ENCODE measurements at places on chromosomes 6 and 20. TPM values are rescaled to one million over a fixed set of nuclear protein-coding genes. Genes with fewer than 3 reads are reported as not detected.

DNA sequence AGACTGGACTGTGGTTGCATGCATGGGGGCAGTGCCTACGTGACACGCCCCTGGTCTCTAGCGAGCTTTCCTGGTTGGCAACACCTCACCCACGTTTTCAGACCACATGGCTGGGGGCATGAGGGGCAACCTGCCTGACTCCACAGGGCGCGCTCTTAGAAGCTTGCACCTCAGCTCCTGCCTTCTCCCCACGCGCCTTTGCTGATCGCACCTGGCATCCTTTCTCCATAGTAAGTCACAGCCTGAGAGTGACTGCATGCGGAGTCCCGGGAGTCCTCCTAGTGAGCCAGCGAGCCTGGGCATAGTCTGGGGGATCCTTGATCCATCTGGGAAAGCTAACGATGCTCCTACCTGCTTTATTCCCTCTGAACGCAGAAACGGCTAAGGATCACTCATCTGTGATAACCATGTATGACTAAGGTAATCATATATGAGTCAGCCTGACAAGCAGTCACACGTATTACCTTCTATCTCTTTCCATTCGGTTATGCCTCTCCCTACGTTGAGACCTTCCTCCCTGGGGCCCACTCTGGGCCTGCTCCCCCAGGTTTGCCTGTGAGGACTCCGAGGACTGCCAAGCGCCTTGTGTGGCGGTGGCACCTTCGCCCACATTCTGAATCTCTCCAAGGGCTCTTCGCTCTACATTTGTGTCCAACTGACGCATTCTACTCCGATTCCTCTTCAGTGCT is 4.5 kb downstream of the TCFL5 start:
- H3K4me3 ChIP-seq = no peak overlapping the region
- no peak overlapping the region for H3K27ac ChIP-seq
- no peak for DNase-seq
- peaks cover 15% of the 10 kb centered on the region for H3K4me1 ChIP-seq
- peaks cover 11% of the 10 kb centered on the region for H3K36me3 ChIP-seq

DNA sequence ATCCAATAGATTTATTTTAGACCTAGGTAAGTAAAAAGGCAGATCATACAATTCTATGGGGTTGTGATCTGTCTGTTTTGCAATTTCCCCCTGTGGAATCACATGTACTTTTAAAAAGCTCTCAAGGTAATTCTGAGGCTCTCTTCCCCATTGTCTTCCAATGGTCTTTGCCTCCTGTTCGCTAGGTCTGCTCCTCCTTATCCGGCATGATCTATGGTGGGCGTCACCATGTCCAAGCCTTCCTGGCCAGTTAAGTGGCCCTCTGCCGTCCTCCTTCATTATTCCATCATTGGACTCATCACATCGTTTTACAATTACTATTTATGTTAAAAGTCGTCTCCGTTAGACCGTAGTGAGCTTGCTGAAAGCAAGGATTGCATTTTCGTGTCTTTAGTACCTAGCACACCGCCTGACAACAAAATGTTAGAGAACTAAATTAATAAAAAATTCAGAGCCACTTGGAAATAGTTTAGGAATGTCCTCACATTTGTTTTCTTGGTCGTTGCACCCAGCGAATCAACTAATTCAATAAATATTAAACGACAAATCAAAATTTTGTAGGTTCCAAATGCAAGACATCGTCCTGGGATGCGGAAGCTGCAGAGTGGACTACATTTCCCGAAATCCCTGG is 2.2 kb upstream of the STXBP5 start:
- no peak for DNase-seq
- H3K27me3 ChIP-seq = no peaks in the 10 kb centered on the region
- H3K4me3 ChIP-seq = peak overlapping the region; percentile 97
- peaks cover 25% of the 10 kb centered on the region for H3K4me1 ChIP-seq

Gene KCNK15
- total RNA-seq = not detected

Gene HAO1
- total RNA-seq = not detected

All from neural crest cell (in vitro differentiated cells).